ENCODE measurements at places on chromosomes 1 and 21.
A peak's percentile ranks its signal among the peaks of the same experiment; 100 is the strongest.

GRCh38 chr21:43916691-43917514, 51.9 kb downstream of the AGPAT3 start:
- peak; percentile 63 for DNase-seq

- DNase-seq: no peak
Observed at GRCh38 chr1:98662356-98662670, 792 bp downstream of the SNX7 start.

DNA sequence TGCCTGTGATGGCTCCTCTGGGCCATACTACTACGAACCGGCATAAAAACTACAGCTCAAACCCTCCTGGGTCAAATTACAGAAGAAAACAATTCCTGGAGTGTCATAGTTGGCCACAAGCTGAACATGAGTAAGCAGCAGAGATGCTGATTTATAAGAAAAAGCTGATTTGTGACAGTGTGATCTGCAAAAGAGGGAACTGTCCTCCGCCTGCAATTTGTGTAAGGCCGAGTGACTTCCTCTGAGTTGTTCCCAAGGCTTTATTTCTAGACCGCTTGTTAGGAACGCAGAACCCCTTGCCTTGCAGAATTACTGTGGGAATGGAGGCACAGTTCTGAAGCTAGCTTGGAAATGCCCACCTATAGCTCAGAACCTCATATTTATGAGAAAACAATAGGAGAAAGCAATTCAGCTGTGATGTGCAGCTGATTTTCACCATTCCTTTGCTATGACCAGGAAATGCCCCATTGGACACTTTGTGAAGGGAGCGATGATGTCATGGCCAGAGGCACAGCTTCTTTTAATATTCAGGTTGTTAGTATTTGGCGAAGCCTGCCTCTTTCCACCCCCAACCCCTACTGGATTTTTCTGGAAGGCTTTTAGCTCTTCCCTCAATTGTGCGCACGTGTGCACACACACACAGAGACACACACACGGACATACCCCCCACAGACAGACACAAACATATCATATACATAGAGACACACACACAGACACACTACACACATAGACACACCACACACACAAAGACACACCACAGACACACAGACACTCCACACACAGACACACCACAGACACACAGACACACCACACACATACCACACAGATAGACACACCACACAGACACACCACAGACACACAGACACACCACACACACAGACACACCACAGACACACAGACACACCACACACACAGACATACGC, 47.6 kb downstream of the IER5 start:
- no peak for DNase-seq

GRCh38 chr1:154547105-154547732, 11.2 kb downstream of the UBE2Q1 start:
- no peak for DNase-seq

- DNase-seq: no peak
Observed at GRCh38 chr21:33441489-33442477, 38.0 kb downstream of the TMEM50B start.

GRCh38 chr1:27298632-27299384, 23.2 kb upstream of the TMEM222 start:
- DNase-seq: no peak

DNA sequence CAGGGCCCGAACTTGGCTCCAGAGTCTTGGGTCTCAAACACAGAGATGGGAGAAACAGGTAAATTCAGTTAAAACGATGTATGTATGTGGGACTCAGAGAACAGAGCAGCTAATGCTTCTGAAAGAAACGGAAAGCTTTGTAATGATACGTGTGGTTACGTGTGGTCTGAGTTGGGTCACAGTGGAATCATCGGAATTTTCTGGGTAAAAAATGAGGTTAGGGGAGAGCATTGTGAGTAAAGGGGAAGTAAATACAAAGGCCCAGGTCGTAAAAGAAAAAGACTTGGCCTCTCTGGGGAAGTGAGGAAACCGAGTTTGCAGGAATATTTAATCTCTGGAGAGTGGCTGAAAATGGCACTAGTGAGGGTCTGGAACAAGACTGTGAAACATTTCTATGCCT, 8.3 kb downstream of the NHLH2 start:
- no peak for DNase-seq

DNA sequence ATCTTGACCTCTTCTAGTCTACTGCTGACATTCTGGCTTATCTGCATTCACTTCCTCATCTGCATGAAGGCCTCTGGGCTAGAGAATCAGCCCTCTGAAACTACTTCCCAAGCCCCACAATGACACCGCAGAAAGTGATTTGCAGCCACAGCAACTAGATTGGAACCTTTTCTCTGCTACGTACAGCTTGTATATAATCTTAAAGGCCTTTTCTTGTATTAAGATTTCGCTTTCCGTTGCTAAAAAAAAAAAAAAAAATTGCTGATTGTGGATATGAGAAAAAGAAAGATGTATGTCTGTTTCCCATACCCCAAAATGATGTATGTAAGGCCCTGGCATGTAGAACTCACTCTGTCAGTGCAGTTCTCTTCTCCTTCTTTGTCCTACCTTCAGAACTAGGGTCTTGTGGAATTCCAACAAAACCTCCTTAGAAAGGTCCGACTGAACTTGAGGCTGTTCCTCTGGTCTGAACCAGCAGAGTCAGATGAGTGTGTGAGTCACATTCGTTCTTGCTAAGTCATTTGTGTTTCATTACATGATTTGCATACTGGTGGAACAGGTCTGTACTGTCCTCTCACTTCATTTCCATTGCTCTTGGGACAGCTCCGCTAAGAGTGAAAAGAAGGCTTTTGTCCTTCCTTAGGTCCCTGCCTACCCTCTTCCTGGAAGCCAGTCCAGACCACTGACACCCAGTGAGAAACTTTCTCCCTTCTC, 62.7 kb downstream of the PLPP3 start:
- no peak for DNase-seq

- DNase-seq: no peak
Observed at GRCh38 chr1:195768936-195769335, 839.3 kb downstream of the KCNT2 start.

DNA sequence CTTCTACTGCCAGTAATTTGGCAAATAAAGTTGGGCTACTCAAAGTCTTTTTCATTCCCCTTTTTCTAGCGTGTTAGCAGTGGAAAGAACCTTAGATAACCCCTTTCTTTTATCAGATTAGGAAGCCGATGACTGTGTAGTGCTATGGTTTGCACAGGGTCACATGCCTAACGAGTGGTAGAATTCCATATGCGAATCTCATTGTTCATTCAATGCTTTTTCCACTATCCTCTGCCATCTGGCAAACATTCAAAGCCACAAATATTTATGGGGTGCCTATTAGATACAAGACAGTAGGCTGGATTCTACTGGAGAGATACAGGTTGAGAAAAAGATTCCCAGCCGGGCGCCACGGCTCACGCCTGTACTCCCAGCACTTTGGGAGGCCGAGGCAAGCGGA, 14.9 kb upstream of the IER5 start:
- no peak for DNase-seq

DNA sequence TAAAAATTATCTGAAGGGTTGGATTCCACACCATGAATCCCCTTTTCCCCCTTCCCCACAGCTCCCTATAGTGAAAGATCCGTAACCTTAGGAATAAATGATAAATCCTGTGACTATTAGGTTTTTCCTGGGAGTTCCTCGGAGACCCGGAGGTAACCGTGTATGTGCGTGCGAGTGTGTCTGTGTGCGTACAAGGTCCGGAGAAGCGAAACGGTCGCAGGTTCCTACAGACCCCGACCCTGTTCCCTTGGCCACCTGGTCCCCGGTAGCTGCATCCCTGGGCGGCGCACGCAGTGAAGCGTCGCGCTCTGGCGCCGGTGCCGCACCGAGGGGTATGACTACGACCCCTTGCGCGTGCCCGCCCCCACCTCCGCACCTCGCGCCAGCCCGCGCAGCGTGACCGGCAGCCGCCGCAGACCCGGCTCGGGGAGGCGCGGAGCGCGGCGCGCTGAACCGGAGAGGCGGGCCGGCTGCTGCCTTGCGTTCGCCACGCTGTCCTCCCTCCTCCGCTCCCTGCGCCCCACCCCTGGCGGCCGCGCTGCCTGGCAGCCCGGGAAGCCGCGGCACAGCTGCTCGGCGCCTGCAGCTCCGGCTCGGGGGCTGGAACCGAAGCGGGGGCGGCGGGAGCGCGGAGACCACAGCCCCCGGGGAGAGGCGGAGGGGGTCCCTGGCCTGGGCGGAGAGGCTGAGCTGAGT, at the start of gene AK5:
AK5 (plus strand) TSS at position 529 of the 696 bp plus-strand sequence. CDS start 295 bp downstream, outside the sequence.
- peak; percentile 52 for DNase-seq

- no peak for DNase-seq
Observed at GRCh38 chr1:222817529-222817928, 2.7 kb downstream of the DISP1 start.

DNA sequence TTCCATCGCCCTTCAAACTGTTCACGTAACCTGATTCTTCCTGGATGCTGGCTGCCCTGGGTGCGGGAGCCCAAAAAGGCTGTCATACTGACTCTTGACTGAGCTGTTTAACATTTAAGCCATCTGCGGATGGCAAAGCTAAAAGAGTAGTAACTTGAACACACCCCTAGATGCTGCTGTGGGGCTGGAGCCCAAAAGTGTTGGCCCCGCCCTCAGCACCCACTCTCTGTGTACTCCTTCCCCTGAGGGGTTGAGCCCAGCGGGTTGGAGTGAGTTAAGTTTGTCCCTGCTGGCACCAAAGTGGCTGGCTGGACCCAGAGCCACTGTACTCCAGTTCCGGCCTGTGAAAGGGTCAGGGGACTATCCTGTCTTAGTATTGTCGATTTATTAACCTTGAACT, 640.6 kb downstream of the PTPRU start:
- no peak for DNase-seq

DNA sequence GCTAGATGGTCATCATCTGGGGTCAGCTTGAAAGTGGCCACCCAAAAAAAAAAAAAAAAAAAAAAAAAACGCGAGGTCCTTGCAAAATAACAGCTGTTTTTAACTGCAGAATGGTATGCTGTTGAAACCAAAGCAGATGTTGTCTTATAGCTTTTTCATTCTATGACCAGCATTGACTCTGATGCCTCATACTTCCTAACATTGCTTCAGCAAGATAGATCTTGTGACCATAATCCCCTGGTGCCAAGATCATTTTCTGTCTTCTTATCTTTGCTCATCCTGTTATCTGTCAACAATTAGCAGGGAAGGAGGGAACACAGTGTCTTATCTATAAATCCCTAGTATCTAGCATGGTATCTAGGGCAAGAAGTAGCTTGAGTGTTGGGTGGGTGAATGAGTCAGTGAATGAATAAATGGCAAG, 181.5 kb downstream of the PLPP3 start:
- DNase-seq: no peak

- DNase-seq: no peak
Observed at GRCh38 chr1:65265296-65265650, 44.1 kb upstream of the DNAJC6 start.

DNA sequence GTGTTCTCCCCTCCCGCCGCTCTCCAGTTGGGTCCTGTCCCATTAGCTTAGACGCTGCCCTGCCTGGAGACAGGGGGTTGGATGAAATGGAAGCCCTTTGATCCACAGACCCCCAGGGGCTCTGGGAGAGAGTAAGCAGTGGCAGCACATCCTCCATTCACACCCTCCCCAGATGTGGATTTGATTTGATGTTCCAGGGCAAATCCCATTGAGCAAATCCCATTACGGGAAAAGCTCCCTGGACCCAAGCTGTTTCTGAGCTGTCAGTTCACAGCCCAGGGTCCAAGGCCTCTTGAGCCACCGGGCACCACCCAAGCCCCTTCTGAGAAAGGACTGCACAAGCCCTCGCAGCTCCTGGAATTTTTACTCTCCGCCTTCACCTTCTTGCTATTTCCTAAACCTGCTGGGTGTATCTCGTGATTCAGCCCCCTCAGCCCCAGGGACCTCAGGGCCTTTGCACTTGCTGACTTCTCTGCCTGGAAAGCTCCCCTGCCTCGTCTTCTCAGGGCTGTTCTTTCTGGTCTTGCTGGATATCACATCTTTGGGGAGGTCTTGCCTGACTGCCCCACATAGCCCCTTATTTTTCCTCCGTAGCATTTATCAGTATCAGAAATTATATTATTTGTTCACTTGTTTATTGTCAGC, 101.1 kb downstream of the PAX7 start:
- DNase-seq: no peak

GRCh38 chr1:200435200-200435780, 25.5 kb upstream of the ZNF281 start:
- DNase-seq: no peak

- peak; percentile 46 for DNase-seq
Observed at GRCh38 chr1:27992276-27992675, 32.5 kb downstream of the XKR8 start.

Measured in activated CD4-positive, alpha-beta T cell treated with anti-CD3 and anti-CD28 coated beads, Interleukin-2, amount 50 U/mL, for 48 hours (primary cell).